ENCODE measurements at places on chromosomes 6 and 20. TPM values are rescaled to one million over a fixed set of nuclear protein-coding genes. Genes with fewer than 3 reads are reported as not detected.

Gene OR2H2
- not detected for total RNA-seq

Gene ABHD16B
- total RNA-seq = not detected

Gene EDN1
- total RNA-seq = 4.0 TPM

Gene SRXN1
- total RNA-seq = 23.4 TPM

Gene TRIM10
- not detected for total RNA-seq

Gene ZNF391
- 2.4 TPM for total RNA-seq

Gene ZSWIM3
- 2.3 TPM for total RNA-seq

Gene SKIC2
- 42.9 TPM for total RNA-seq

Gene FAXC
- total RNA-seq = 12.9 TPM

Gene BPIFB1
- total RNA-seq = not detected

Gene PTGIS
- 447 TPM for total RNA-seq

Gene MROH8
- 3.0 TPM for total RNA-seq

Gene POM121L2
- total RNA-seq = not detected

Gene RBM24
- 15.7 TPM for total RNA-seq

Gene CTAGE9
- total RNA-seq = not detected

Gene FAM184A
- 4.5 TPM for total RNA-seq

Gene ADGRB3
- 2.0 TPM for total RNA-seq

Gene ADGRF5
- total RNA-seq = 24.1 TPM

Gene TTLL9
- total RNA-seq = 0.19 TPM

Gene SPATS1
- not detected for total RNA-seq

Gene CSNK2A1
- total RNA-seq = 74.8 TPM

Gene HLA-DRB1
- 91.3 TPM for total RNA-seq

Gene SPINT4
- total RNA-seq = not detected

Gene ARMC12
- 0.57 TPM for total RNA-seq

Gene MARCKS
- total RNA-seq = 49.6 TPM

Gene KCNG1
- total RNA-seq = 0.24 TPM

Gene LAMA4
- total RNA-seq = 248 TPM

Measured in posterior vena cava (tissue), 2 donors.